ENCODE measurements at places on chromosomes 16 and 17.

GRCh38 chr17:74361230-74362068, at the start of gene BTBD17:
BTBD17 (minus strand) TSS chr17:74361868; CDS start chr17:74361819, 49 bp downstream.
- DNase-seq = no peak

DNA sequence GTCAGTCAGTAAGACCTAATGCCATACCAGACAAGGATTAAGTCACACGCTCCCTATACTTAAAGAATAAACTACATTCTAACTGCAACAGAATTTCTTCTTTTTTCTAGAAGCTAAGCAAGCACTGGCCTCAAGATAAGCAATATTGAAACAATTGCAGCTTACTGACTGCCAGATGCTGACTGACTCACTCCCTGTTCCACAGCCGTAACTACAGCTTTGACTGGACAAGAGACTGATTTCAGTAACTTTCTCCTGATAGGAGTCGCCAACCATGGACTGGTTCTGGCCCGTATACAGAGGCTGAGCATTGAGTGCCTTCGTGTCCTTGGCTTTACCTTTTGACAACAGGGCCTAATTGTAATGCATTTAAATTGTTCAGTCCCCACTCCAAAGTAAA, 67.9 kb downstream of the TRIM37 start:
- DNase-seq = no peak

GRCh38 chr17:42337442-42337841, 49.1 kb downstream of the STAT5A start:
- DNase-seq = no peak

DNA sequence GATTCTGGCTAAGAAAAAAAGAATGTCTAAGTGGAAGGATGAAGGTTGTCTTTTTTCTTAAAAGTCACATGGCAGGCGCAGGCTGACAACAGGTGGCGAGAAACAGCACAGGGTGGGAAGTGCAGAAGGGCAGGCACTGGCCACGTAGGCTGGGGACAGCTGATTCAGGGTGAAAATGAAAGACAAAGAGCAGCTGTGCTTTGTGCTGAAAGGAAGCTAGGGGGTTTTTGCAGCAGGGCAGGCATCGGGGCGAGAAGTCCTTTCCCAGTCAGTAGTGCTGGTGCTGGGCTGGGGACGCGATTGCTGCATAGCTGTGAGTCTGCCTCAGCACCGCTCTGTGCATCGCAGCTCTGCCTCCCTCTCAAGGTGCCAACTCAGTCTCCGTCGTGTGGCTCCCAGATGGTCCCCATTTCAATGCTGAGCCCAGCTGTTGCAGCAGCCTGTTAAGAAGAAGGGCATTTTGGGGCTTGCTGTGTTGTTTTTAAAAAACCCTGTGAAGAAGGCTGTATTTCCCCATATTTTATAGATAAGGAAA, 183.1 kb upstream of the CCL2 start:
- DNase-seq = no peak

GRCh38 chr17:61076621-61077031, 323.0 kb upstream of the TBX2 start:
- DNase-seq = no peak

DNA sequence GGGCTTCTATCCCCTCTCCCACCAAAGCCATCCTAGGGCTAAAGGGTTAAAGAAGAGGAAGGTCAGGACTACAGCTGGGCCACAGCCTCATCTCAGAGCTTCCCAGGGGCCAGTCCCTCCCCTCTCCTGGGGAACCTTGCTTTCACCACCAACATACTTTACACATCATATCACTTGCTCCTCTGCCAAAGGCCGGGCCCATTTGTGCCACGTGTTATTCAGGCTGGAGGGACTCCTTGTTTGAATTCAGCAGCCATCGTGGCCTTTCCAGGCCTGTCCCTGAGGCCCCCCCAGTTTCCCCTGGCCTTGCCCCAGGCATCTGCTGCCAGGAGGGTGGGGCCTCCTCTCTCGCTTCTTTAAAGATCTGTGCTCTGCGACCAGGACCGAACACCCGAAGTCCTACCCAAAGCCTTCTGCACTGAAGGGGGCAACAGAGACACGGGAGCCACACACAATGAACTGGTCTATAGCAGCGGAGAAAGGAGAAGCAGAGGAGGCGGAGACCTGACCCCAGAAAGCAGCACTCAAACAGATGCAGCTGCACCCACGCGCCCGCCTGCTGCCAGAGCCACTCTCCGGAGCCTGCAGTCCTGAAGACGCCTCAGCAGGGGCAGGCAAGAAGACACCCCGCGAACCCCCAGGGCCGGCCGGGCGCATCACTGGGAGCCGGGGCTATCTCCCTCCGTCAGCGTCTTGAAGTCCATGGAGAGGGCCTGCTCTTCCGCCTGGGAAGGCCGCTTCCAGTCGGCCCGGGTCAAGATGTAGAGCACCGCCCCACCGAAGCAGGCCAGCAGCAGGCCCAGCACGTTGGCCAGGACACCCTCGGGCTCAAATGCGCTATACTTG, 12.1 kb downstream of the CYB561 start:
- no peak for DNase-seq

DNA sequence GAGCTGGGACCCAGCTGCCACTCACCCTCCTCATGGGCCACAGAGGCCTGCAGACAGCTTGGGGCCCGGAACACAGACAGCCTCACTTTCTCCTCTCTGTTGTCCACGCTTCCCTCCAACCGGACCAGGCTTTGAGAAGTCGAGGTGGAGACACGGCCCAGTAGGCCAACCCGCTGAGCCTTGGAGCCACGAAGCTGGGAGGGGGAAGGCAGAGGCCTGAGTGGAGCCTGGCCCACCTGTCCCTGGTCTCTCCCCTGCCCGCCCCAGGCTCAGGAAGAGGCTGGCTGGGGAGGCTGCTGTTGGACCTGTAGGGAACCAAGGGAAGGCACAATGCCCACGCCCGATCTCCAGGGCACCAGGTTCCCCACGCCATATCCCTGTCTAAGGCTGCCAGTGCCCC, 48.1 kb downstream of the RMI2 start:
- DNase-seq = no peak
